ENCODE measurements at places on chromosomes 5 and 9. TPM values are rescaled to one million over a fixed set of nuclear protein-coding genes. Genes with fewer than 3 reads are reported as not detected.

- DNase-seq, result no peak
Observed at GRCh38 chr5:76535577-76535976, 87.6 kb downstream of the F2RL2 start.

- DNase-seq, result peak; percentile 57
Observed at GRCh38 chr5:154230526-154230925, 40.0 kb downstream of the GALNT10 start.

DNA sequence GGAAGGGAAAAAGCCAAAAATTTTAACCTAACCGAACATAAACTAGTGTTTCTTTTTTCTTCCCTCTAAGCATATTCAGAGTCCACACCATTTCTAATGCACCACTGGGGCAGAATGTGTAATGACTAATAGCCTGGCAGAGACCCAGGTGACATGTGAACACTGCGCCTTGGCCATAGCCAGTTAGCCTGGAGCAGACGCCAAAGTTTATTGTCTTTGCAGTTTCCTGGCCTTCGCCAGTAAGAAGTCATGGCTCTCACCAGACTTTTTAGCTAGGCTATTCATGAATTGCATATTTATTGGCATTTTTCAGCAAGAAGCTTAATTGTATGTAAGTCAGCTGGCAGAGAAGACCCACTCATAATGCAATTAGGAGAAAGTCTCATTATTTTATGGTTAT lies 182.8 kb upstream of the SLC27A6 start:
- DNase-seq, result no peak

DNA sequence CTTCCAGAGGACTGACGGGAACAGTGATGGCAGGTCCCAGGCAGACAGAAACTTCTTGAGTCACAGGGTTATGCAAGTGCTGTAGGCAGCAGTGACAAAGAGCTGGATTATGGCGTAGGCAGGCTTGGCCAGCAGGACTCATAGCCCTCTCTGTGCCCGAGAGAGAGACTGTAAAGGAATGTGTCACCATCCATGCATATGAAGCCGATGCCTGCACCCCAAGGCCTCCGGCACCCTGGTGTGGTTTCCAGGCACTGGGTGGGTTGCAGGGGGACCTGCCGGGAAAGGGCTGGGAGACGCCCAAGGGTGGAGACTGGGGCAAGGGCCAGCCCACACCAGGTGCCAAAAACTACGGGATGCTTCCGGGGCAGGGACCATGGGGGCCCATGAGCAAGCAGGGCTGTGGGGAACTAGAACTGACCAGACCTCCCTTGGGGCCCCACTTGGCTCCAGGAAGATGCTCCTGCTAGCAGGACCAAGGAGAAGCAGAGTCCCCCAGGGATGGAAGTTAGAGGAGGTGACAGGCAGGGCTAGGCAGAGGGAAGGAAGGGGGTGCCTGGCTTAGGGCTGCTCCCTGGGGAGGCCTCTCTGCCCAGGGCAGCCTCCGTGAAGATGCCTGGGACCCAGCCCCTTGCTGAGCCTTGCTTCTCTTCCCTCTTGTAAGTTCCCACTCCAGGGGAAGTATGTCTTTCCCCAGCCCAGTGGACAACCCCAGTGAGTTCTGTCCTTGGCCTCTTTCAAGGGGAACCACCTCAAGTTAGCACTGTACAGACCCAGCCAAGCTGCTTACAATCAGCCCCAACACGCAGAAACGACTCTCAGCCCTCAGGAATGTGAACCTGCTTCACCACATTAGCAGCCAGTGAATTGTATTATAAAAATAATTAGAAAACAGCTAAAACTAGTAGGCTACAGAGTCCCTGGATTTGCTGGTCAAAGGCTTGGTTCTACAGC lies 10.5 kb upstream of the IPPK start:
- DNase-seq, result no peak

- DNase-seq, result no peak
Observed at GRCh38 chr5:149677731-149678130, 52.4 kb upstream of the PPARGC1B start.

Gene ACSL6
- 36.9 TPM for total RNA-seq
